Activated T-cell treated with anti-CD3 and anti-CD28 coated beads for 1 hour (primary cell): ENCODE measurements at places on chromosomes 4 and X.

- no peak for DNase-seq
These were observed 127.0 kb upstream of the ETNPPL start for GRCh38 chr4:108889696-108890483.

GRCh38 chr4:38456096-38456495, 207.9 kb upstream of the KLF3 start:
- no peak for DNase-seq

- no peak for DNase-seq
These were observed 63.2 kb downstream of the VEGFC start for GRCh38 chr4:176729489-176729888.

DNA sequence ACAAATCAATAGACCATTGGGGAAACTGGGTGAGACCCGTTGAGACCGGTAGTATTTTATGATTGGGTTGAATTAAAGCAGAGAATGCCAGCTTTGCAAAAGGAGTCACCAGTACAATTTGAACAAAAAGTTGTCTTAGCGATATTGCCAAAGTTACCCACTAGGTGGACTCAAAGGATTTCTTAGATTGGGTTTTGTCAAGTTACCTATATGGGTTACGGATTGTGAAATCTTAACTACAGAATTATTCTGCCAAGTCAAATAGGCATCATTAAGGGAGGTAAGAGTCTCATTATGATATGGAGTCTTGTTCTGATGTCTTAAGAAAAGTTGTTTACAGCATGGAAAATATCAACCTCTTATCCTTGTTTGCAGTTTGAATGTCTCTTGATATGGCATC, 15.0 kb upstream of the CT47A1 start:
- DNase-seq, result no peak

- DNase-seq, result no peak
These were observed 28.6 kb downstream of the GLRB start for GRCh38 chr4:157104541-157104940.

DNA sequence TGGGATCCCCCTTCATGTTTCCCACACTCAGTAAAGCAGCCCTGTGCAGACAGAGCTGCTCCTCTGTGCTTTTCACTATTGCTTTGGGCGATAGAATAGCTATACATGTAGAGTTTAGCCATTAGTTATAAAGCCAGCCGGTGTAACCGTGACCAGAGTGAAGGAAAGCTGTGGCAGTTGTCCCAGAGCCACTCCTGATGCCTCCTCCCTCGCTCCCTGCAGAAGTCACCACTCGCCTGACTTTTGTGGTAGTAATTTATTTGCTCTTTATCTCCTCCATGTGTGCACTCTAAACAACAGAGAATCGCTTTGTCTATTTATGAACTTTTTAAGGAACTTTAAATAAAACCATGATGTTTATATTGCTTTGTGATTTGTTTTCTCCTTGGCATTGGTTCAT, 41.8 kb upstream of the WWC2 start:
- no peak for DNase-seq

DNA sequence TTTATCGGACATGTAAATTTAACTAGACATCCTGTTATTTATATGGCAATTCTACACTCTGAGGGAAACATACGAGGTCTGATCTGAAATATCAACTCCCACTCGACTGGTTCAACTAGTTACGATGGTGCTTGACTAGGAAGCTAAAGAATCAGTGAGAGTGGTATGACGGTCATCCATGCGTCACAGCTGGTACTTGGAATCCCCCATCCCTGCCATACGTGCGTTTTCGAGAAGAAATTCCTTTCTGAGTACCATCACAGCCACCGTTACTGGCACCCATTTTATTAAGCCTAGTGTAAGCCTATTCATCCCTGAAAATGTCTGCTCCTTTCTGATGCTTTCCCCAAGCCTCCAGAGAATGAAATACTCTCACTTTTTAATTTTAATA, 695 bp upstream of the PIGA start:
- DNase-seq, result no peak

- no peak for DNase-seq
These were observed 589 bp upstream of the NEUROG2 start for GRCh38 chr4:112516471-112517066.

- no peak for DNase-seq
These were observed 35.0 kb upstream of the GNPDA2 start for GRCh38 chr4:44761306-44761705.

GRCh38 chrX:153724252-153725038, at the start of the genes ABCD1 and BCAP31:
TSS of gene ABCD1 (plus strand) at chrX:153724856. CDS start at chrX:153725267, 411 bp downstream.
TSS of gene BCAP31 (minus strand) at chrX:153724387. CDS start at chrX:153723244, 1,143 bp downstream.
- peak; percentile 82 for DNase-seq

GRCh38 chr4:18518098-18518497, 496.5 kb upstream of the LCORL start:
- DNase-seq, result no peak

- no peak for DNase-seq
These were observed 324.4 kb downstream of the CAMK2D start for GRCh38 chr4:113437129-113437528.

GRCh38 chr4:41214825-41215146, 444 bp upstream of the APBB2 start:
- no peak for DNase-seq

GRCh38 chrX:130756233-130756632, 146.8 kb downstream of the ENOX2 start:
- DNase-seq, result no peak

DNA sequence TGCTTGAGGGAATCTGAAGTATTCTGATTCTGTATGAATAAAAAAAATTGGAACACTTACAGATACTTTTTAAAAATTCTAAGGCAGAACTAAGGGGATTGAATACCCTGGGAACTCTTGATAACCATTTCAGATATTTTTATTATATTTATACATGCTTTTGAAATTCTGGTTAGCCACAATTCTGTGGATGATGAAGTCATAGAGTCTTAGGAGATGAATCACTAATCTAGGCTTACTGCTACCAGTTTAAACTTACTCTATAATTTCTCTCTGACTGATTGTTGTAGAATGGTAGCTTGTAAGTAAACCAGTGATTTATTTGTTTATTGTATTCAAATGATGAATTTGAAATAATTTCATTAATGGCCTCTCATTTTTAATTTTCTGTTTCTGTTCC, 11.4 kb upstream of the SLAIN2 start:
- DNase-seq, result no peak

DNA sequence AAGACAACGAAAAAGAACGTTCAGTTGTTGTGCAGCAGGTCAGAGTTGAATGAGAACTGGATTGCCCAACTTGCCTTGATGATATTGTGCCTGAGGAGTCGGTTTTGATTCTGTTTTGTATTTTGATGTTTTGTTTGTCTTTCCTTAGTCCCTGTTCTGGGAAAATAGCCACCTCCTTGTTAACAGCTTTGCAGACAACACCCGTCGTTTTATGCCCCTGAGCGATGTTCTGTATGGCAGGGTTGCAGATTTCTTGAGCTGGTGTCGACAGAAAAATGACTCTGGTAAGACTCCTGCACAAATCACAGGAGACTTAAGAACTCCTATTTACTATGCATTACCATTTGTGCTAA, 4.5 kb downstream of the BST1 start:
- DNase-seq, result no peak

GRCh38 chrX:22536746-22537304, 264.1 kb downstream of the CBLL2 start:
- DNase-seq, result no peak

- DNase-seq, result no peak
These were observed 35.7 kb upstream of the EGFL6 start for GRCh38 chrX:13533726-13534125.

DNA sequence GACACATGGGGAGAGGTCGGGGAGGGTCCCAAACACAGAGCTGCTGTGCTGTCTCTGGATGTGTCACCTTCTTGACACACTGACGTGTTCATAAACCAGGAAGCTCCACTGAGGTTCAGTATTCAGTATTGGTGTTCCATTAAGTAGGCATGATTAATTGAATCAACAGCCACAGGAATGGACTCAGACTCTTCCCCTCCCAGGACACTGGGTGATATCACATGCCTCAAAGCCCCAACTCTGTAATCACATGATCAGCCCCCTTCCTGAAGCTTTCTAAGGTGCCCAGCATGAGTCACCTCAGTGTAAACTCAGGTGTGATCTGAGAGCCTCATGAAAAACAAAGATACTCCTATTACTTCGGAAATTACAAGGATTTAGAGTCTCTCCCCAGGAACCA, 21.1 kb upstream of the HNRNPD start:
- DNase-seq, result no peak

GRCh38 chrX:18457000-18457399, 31.6 kb downstream of the CDKL5 start:
- DNase-seq, result no peak

DNA sequence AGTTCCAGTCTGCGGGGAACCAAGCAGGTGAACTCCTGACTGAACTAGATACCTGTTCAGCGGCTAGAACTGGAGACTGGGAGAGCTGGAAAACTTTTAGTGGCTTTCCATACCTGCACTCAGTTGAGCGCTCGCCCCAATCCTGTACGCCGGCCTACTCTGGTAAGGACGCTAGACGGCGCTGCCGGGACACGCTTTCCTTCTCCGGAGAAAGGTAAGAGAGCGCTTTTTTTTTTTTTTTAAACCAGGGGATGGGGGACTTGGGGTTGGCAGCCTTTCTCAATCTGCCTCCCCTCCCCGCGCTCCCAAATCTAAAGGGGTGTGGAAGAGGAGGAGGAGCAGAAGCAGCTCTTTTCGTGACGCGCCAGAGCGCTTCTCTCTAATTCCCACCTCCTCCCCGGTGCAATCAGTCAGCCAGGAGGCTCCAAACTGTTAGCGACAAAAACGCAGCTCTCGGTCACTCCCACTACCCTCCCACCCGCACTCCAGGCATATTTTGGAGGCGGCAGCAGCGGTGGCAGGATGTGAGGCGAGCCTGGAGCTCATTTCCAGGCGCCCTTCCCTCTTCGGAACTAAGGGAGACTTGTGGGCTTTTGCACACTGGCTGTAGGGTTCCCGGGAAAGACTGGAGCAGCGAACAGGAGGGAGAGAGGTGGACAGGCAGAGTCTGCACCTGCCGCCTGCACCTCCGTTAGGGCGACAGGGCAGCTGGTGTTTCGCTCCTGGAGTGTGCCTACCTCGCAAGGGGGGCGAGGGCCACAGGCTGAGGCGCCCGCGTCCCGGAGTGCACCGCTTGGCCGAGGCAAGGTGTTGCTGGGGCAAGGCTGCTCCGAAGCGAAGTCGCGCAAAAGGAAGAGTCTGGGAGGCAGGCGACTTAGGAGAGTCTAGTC, at the start of gene IL1RAPL2:
IL1RAPL2 (plus strand) TSS at position 409 of the 890 bp plus-strand sequence.
- no peak for DNase-seq

GRCh38 chrX:72394518-72395170, 88.9 kb upstream of the CITED1 start:
- DNase-seq, result no peak

GRCh38 chr4:88908003-88908402, 149.0 kb downstream of the FAM13A start:
- no peak for DNase-seq

DNA sequence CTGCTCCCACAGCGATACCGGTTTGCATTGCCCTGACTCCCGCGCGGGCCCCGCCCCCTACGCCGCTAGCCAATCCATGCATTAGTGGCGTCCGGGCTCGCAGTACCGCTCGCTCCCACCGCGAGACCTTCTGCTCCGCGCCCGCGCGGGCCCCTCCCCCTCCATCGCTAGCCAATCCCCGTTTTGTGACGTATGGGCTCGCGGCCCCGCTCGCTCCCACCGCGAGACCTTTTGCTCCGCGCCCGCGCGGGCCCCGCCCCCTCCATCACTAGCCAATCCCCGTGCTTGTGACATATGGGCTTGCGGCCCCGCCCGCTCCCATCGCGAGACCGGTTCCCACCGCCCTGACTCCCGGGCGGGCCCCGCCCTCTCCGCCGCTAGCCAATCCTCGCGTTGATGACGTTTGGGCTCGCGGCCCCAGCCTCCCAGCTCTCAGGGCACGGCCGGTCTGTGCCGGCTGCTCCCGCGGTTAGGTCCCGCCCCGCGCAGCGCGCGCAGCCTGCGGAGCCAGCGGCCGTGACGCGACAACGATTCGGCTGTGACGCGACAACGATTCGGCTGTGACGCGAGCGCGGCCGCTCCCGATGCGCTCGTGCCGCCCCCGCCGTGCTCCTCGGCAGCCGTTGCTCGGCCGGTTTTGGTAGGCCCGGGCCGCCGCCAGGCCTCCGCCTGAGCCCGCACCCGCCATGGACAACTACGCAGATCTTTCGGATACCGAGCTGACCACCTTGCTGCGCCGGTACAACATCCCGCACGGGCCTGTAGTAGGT, at the start of gene EMD:
EMD (plus strand) TSS at position 497 of the 770 bp plus-strand sequence; CDS start at position 687, 190 bp downstream.
- peak; percentile 89 for DNase-seq

DNA sequence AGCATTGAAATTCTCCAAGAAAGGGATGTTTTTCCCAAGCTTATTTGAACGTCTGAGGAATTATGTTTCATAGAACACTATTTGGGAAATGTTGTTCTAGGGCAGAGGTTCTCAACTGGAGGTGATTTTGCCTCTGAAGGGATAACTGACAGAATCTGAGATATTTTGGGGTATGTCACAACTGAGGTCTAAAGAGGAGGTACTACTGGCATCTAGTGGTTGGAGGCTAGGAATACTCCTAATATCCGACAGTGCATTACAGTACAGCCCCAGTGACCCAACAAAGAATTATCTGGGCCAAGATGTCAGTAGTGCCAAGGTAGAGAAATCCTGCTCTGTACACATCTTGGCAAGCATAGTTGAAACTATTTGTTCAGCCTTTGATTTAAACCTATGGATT, 6.4 kb downstream of the HSPA4L start:
- no peak for DNase-seq

- DNase-seq, result no peak
These were observed 118.0 kb downstream of the SLC4A4 start for GRCh38 chr4:71456841-71457240.

DNA sequence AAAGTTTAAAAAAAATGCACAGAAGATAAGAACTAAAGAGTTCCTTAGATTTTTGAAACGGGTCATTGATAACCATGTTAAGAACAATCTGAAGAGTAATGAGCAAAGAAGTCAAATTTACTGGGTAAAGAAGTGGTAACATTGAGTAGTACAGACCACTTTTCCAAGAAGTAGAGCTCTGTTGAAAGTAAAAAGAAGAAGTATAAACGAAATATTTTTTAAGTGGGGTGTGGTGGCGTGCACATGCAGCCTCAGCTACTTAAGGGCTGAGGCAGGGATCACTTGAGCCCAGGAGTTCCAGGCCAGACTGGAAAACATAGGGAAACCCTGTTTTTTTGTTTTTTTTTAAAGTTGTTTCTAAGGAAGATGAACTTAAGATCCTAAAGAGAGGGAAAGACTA, 68.5 kb downstream of the UBA6 start:
- DNase-seq, result no peak

GRCh38 chr4:152063621-152064240, 302.9 kb upstream of the GATB start:
- no peak for DNase-seq

DNA sequence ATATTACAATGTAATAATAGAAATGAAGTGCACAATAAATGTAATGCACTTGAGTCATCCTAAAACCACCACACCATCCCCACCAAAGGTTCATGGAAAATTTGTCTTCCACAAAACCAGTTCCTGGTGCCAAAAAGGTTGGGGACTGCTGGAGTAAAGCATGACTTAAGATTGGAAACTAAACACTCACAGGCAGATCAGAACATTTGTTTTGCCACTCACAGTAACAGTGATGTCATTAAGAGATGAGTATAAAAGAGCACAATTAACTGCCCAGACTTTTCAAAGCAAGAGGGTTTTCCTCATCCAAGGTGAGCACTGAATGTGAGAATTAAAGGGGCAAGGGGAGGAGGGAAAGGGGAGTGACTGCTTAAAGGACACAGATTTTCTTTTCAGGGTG, 35.6 kb downstream of the MAP7D3 start:
- DNase-seq, result no peak
